ENCODE measurements at places on chromosomes 1 and 21.

DNA sequence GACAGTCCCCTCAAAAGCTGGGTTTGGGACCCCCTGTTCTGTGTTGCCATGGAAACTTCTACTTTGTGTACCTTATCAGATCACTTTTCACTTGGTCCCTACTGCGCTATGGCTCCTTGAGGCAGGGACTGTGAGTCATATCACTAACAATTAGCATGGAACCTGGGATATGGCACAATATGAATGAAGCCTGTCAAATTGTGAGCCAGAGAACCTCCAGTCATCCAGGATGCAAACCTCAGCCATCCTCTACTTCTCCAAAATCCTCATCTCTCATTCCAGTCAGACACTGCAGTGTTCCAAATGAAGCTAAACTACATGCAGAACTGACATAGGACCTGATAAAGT, 11.2 kb upstream of the CAPZB start:
- DNase-seq = no peak

DNA sequence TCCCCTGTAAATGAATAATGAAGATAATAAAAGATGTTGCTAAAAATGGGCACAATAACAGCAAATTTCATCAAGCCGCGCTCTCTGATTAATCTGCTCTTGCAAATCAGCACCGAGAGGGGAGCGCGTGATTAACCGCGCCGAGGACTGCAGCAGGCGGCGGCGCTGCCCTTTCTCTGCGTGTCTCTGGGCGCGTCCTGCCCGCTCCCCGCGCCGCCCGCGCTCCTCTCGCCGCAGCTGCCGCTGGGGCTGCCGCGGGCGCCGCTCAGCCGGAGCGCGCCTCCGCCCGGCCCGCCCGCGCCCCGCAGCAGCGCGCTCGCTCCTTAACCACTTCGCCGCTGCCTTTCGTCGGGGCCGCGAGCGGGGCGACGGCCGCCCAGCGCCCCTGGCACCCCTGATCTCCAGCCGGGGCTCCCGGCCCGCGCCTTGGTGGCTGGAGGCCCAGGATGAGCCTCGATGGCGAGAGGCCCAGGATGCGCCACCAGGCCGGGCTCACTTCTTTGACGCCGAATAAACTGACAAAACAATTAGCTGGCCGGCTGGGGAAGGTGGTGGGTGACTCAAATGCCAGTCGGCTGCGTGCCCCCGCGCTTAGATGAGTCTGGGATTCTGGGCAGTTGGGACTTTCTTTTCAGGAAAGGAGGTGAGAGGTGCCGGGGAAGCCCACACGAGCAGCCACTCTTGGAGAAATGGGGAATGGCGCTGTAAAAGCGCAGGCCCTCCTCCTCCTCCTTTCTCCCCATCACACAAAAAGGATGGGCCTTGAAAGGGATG, 221.4 kb upstream of the PKN2 start:
- no peak for DNase-seq

GRCh38 chr1:153796786-153797659, 21.8 kb downstream of the SLC27A3 start:
- peak; percentile 45 for DNase-seq

DNA sequence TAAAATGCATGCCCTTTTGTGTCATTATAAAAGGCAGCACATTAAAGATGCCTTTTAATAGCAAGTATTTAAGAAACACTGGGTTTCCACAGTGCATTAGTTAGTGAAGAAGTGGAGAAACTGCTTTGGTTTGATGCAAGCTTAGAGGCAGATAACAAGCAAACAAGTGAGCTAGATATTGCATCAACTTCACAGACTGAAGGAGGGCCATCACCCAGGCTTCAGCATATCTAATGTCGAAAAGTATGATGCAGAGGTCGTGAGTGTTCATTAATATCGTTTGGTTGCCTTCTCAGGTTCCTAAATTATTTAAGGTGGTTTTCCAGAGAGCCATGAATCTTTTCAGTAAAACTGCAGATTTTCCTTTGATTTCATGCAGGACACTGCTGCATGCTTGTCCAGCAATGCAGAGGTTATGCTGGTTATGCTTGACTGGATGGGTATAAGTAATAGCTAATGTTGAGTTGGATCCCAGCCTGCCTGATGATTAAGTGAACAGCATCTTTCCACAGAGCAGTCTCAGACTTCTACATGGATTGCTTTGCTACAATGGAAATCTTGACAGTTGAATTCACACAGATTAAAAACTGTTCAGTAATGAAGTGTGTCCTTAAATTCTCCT, 69.7 kb upstream of the IPO9 start:
- no peak for DNase-seq

DNA sequence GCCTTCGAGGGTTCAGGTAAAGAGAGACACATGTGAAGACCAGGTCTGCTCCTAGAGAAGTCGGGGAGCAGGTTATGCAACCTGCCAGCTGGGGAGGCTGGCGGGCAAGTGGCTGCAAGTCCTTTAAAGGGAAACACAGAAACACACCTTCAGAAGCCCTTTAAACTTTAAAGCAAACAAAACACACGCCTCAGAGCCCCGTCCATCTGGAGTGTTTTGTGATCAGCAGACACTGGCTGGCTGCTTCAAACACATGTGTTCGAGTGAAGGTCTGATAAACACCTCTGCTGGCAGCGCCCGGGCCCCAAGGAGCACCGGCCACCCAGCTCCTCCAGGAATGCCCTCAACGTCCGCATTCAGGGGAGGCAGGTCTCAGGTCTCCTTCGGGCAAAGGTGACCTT, 15.2 kb downstream of the RIPK4 start:
- DNase-seq = no peak

- DNase-seq = no peak
These were observed 33.5 kb downstream of the ACOT7 start for GRCh38 chr1:6360117-6360496.

GRCh38 chr1:21292984-21293536, 2.8 kb upstream of the ECE1 start:
- DNase-seq = no peak

- no peak for DNase-seq
These were observed 23.4 kb downstream of the ROR1 start for GRCh38 chr1:63797056-63797726.

DNA sequence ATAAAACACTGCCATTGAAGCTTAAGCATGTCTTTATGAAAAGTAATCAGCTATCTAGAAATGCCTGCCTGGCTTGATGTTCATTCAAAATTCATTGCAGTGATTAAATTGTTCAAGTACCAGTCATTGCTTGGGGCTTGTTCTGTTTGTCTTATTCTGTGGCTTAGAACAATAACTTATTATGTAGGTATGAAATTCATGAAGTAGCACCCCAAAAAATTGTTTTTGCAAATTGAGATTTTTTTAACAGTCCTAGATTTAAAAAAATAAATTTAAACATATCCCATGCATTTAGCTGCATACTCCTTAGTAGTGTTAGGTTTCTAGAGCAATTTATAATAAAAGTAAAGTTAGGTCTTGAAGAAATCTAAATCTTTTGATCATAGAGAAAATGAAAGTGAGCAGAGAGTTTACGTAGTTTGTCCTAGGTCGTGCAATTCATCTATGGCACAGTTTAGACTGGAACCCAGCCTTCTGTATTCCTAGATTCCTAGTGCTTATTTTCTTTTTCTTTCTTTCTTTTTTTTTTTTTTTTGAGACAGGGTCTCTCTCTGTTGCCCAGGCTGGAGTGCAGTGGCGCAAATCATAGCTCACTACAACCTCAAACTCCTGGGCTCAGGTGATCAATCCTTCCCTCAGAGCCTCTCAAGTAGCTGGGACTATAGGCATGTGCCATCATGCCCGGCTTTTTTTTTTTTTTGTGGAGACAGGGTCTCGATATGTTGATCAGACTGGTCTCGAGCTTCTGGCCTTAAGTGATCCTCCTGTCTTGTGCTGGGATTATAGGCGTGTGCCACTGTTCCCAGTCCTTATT, 9.3 kb downstream of the MIER1 start:
- DNase-seq = peak; percentile 42

DNA sequence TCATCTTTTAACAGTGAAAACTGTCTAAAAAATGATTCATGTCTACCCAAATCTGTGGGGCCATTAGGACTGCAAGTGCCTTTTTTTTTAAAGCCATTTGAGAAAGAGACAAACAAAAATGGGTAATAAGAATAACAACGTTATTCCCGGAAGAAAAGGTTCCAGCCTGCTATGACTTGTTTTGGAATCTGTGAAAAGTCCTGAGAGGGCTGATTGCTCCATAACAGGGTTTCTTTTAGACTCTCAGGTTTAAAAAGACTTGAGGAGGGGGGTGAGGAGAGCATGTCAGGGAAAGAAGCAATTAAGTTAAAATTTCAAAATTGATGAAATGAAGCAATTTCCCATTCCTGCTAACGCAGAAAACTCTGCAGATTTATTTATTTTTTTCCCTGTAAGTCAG, 56.4 kb downstream of the CACHD1 start:
- no peak for DNase-seq

GRCh38 chr1:175267716-175268416, 75.3 kb upstream of the KIAA0040 start:
- no peak for DNase-seq

DNA sequence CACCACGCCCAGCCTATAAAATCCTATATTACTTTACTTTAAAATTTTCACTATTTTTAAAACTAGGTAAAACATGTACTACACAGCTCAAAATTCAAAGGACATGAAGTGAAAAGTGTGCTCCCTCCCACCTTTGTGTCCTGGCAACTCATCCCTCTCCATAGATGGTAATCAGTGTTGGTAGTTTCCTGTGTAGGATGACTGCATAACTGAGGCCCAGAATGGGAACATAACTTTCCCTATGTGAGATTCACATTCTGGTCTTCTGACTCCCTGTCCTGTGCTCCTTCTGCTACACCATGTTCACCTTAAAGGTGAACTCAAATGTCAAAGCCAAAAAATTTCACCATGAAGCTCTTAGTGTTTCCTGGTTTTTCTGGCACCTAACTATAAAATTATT, 39.3 kb downstream of the XKR8 start:
- DNase-seq = no peak

DNA sequence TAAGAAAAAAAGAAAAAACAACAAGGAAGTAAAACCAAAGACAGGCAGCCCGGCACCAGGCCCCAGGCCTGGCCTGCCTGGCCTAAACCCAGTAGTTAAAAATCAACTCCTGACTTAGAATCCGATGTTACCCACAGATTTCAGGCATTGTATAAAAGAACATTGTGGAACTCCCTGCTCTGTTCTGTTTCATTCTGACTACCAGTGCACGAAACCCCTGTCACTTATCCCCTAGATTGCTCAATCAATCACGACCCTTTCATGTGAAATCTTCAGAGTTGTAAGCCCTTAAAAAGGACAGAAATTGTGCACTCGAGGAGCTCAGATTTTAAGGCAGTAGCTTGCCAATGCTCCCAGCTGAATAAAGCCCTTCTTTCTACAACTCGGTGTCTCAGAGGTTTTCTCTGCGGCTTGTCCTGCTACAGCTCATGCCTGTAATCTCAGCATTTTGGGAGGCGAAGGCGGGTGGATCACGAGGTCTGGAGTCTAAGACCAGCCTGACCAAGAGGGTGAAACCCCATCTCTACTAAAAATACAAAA, 15.6 kb upstream of the MYOCOS start:
- no peak for DNase-seq

DNA sequence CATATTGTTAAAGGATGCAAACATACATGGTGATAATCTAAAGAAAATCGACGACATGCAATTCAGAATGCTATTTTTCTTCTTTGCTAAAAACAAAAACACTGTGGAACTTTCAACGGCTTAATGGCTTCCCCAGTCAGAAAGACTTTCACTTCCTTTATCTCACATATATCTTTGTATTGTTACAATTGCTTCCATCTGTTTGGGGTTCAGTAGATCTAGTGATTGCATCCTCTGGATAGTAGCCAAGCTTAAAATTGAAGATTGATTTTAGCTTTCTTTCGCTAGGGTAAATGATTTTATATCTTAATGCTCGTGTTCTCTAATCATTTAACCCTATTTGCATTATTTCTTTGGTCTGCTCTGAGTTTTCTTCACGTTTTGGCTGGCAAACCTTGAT, 31.8 kb upstream of the ADAMTS1 start:
- no peak for DNase-seq

DNA sequence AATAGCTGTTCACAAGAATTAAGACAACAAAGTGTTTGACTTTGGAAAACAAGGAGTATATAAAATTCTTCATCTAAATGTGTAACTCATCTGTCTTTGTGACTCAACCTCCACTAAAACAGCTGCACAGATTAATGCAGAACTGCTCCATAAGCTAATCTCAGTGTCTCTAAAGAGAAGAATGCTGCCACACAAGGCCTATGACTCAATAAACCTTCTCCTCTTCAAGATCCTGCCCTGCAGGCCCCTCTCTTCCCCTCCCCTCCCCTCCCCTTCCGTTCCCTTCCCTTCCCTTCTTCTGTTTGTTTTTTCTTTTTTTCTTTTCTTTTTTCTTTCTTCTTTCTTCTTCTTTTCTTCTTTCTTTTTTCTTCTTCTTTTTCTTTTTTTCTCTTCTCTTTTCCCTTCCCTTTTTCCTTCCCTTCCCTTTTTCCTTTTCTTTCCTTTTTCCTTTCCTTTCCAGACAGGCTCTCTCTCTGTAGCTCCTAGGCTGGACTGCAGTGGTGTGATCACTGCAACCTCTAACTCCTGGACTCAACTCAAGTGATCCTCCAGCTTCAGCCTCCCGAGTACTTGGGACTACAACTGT, 1052.8 kb downstream of the BRINP3 start:
- no peak for DNase-seq

GRCh38 chr1:228921481-228921880, 186.2 kb downstream of the RHOU start:
- DNase-seq = no peak

- DNase-seq = peak; percentile 75
These were observed 10.7 kb downstream of the RAB42 start for GRCh38 chr1:28602536-28603439.

- DNase-seq = no peak
These were observed 18.1 kb downstream of the AHCYL1 start for GRCh38 chr1:110002695-110003094.

- DNase-seq = no peak
These were observed 9.9 kb upstream of the HLCS start for GRCh38 chr21:36976228-36976861.

GRCh38 chr1:65255035-65255655, 54.2 kb upstream of the DNAJC6 start:
- no peak for DNase-seq

GRCh38 chr1:199970125-199970524, 57.4 kb upstream of the NR5A2 start:
- no peak for DNase-seq

DNA sequence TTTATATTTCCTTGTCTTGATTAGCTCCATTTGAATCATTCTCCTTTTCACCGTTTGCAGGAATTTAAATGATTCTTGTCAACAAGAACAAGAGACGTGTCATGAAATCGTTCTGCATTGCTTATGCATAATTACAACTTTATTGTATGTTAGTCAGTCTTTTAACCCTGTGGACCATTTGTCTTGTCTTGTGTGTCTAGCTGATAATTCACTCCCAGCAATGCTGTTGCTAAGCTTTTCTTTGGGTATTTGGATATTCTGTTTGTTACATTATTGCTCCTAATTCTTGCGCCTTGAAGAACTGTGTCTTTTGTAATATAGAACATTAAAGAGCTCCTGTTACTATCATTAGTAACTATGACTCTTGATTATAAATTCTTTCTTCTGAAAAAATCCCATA, 311.9 kb downstream of the RYR2 start:
- DNase-seq = no peak
